ENCODE measurements at places on chromosomes 3 and 15. TPM values are rescaled to one million over a fixed set of nuclear protein-coding genes. Genes with fewer than 3 reads are reported as not detected.

DNA sequence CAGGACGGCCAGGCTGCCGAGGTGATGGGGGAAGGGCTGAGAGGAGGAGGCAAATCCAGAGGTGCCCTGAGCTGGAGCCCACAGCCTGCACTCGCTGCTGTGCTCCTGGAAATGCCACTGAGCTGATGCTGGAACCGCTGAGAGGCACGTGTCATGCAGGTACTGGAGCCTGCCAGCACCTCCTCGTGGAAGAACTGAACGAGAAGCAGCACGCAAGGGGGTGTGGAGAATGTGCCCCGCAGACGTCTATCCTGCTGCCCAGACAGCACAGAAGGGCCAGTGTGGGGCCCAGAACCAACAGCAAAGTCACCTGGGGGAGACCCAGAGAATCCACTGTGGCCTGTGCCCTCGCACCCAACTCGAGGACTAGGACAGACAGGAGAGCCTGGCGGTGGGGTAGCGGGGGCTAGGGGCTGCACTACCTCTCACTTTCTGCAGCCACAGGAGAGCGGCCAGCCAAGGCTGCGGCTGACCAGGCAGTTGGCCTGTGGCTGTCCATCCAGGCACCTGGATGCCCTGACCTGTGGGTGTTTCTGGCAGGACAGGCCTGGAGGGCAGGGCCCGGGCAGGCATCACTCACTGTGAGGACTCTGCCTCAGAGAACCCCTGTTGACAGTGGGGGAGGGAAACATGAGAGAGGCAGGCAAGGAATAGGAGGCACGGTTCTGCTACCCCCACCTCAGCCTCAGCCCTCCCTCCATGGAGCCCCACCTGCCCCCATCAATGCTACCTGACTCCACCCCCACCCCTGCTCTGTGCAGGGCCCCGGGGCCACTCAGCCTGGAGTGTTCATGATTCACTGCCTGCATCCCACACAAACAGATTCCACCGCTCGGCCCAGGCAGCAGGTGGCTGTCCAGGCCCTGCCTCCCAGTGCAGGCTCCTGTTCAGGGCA lies 213.1 kb downstream of the TBC1D2B start:
- H3K4me3 ChIP-seq = no peak overlapping the region
- peaks cover 1% of the 10 kb centered on the region for H3K27me3 ChIP-seq

DNA sequence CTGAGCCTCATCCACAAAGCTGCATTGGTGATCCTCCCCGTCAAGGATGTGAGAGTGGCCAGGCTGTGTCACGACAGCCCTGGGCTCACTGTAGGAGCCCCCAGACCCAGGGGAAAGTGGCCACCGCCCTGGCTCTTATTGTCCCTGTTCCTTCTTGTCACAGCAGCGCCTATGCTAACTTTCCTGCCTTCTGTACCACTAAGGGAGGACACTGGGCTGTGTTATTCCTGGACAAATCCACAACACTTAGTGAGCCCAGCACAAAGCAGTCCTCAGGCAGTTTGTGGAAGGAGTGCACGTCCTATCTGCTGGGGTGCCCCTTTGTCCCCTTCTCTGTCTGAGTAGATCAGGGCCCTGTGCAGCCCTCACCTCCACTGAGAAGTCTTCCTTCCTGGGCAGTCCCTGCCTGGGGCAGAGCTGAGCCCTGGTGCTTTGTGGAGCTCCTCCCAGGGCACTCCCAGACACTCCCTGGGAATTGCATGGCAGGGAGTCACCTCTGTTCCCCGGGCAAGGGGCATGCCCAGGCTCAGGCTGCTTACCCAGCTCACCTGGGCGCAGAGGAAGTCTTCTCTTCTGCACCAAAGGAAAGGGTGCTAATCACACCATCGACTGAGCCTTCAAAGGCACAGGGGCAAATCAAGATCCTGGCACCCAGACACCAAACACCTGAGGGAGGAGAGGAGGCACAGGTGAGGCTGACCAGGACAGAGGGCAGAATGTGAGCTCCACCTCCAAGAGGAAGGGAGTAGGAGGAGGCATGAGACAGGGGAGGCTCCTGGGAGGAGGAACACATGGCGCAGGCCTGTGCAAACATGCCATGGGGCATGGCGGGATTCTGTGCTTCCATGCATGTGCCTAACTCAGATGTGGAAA lies 138.7 kb downstream of the KLF13 start:
- DNase-seq = no peak
- no peaks in the 10 kb centered on the region for H3K27me3 ChIP-seq
- peaks cover 2% of the 10 kb centered on the region for H3K4me1 ChIP-seq
- H3K4me3 ChIP-seq = no peak overlapping the region
- H3K36me3 ChIP-seq = no peaks in the 10 kb centered on the region
- H3K27ac ChIP-seq = no peak overlapping the region

- H3K27ac ChIP-seq = no peak overlapping the region
- no peak overlapping the region for H3K4me3 ChIP-seq
- no peaks in the 10 kb centered on the region for H3K36me3 ChIP-seq
- H3K27me3 ChIP-seq = peaks cover 52% of the 10 kb centered on the region
- H3K4me1 ChIP-seq = peaks cover 7% of the 10 kb centered on the region
- DNase-seq = no peak
These were observed 3.1 kb upstream of the BNC1 start for GRCh38 chr15:83287541-83288027.

- H3K36me3 ChIP-seq = no peaks in the 10 kb centered on the region
- no peaks in the 10 kb centered on the region for H3K4me1 ChIP-seq
- DNase-seq = no peak
- H3K27me3 ChIP-seq = no peaks in the 10 kb centered on the region
- no peak overlapping the region for H3K27ac ChIP-seq
These were observed 1289.6 kb downstream of the NSUN3 start for GRCh38 chr3:95352471-95352870.

DNA sequence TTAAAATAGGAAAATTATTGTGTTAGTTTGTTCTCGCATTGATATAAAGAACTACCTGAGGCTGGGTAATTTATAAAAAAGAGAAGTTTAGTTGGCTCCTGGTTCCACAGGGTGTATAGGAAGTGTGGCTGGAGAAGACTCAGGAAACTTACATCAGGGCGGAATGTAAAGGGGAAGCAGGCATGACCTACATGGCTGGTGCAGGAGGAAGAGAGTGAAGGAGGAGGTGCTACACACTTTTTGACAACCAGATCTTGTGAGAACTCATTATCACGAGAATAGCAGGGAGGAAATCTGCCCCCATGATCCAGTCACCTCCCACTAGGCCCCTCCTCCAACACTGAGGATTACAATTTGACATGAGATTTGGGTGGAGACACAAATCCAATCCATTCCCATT lies 490.7 kb downstream of the RBMS3 start:
- DNase-seq = no peak
- peaks cover 12% of the 10 kb centered on the region for H3K27me3 ChIP-seq
- H3K4me1 ChIP-seq = no peaks in the 10 kb centered on the region
- H3K36me3 ChIP-seq = no peaks in the 10 kb centered on the region

GRCh38 chr15:55681631-55682030 lies 61.3 kb downstream of the PRTG start:
- H3K27ac ChIP-seq = no peak overlapping the region
- H3K27me3 ChIP-seq = peaks cover 2% of the 10 kb centered on the region
- H3K4me3 ChIP-seq = no peak overlapping the region
- no peaks in the 10 kb centered on the region for H3K36me3 ChIP-seq
- H3K4me1 ChIP-seq = peaks cover 2% of the 10 kb centered on the region

DNA sequence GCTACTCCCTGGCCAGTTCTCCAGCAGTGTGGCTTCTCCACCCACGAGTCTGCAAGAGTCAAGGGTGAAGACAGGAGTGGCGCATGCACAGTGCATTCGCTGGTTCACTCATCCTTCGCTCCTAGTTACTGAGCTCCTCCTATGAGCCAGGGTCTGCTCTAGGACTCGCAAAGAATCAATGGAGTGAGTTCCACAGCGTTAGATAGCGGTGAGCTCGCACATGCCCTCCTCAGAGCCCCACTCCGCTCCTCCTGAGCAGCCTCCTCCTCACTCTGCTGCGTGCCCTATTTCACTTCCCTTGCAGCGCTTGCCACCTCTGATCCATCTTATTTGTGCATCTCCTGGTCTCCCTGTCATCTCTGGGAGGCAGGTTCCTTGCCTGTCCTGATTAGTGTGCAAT lies 63.0 kb downstream of the NUP210 start:
- peaks cover 28% of the 10 kb centered on the region for H3K36me3 ChIP-seq
- no peak overlapping the region for H3K4me3 ChIP-seq
- H3K4me1 ChIP-seq = peaks cover 25% of the 10 kb centered on the region
- no peaks in the 10 kb centered on the region for H3K27me3 ChIP-seq

GRCh38 chr3:35789042-35789831 lies 149.9 kb downstream of the ARPP21 start:
- no peak overlapping the region for H3K27ac ChIP-seq
- DNase-seq = no peak
- H3K36me3 ChIP-seq = no peaks in the 10 kb centered on the region
- no peaks in the 10 kb centered on the region for H3K27me3 ChIP-seq

DNA sequence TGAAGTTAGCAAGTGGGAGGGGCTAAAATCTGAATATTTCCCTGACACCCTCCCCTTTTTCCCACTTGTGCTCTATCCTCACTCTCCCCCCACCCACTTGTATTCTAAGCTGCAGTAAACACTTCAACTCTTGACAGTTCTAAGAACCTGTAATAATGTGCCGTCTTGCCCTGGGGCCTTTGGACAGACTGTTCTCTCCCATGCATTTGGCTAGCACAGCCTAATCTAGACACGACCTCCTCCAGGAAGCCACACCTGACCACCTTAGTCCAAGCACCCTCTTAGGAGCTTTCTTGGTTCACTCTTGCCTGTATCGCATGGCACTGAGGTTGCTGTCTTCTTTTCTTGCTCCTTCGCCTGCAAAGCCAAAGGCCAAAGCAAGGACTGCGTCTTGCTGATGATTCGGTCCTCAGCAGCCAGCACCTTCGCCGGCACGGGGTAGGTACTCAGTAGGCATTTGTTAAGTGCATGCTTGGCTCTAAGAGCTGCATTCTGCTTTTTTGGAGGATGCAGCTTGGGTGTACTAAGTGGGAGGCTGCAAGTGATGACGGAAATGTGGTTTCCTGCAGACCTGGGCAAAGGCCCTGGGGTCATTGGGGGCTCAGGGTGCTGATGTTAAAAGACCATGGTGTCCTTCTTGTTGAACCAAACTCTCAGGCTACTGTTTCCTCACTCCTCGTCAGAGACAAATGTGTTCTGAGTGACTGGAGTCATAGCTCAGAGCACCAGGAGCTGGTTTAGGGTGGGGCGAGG lies 2.0 kb upstream of the ZNF710 start:
- DNase-seq = no peak
- peaks cover 20% of the 10 kb centered on the region for H3K4me1 ChIP-seq
- H3K27me3 ChIP-seq = peaks cover 12% of the 10 kb centered on the region
- H3K36me3 ChIP-seq = peaks cover 3% of the 10 kb centered on the region

- H3K4me3 ChIP-seq = no peak overlapping the region
- peaks cover 14% of the 10 kb centered on the region for H3K27me3 ChIP-seq
- H3K36me3 ChIP-seq = peaks cover 2% of the 10 kb centered on the region
- H3K4me1 ChIP-seq = peaks cover 1% of the 10 kb centered on the region
- H3K27ac ChIP-seq = no peak overlapping the region
These were observed 12.3 kb upstream of the KPNA4 start for GRCh38 chr3:160577556-160578195.

- DNase-seq = no peak
- H3K27ac ChIP-seq = no peak overlapping the region
- H3K4me3 ChIP-seq = no peak overlapping the region
- no peaks in the 10 kb centered on the region for H3K27me3 ChIP-seq
- no peaks in the 10 kb centered on the region for H3K4me1 ChIP-seq
- H3K36me3 ChIP-seq = no peaks in the 10 kb centered on the region
These were observed 665.2 kb downstream of the DIPK2A start for GRCh38 chr3:144636833-144637232.

- no peaks in the 10 kb centered on the region for H3K27me3 ChIP-seq
- H3K27ac ChIP-seq = no peak overlapping the region
- H3K4me3 ChIP-seq = no peak overlapping the region
These were observed 24.1 kb downstream of the PDE8A start for GRCh38 chr15:85005746-85006145.

DNA sequence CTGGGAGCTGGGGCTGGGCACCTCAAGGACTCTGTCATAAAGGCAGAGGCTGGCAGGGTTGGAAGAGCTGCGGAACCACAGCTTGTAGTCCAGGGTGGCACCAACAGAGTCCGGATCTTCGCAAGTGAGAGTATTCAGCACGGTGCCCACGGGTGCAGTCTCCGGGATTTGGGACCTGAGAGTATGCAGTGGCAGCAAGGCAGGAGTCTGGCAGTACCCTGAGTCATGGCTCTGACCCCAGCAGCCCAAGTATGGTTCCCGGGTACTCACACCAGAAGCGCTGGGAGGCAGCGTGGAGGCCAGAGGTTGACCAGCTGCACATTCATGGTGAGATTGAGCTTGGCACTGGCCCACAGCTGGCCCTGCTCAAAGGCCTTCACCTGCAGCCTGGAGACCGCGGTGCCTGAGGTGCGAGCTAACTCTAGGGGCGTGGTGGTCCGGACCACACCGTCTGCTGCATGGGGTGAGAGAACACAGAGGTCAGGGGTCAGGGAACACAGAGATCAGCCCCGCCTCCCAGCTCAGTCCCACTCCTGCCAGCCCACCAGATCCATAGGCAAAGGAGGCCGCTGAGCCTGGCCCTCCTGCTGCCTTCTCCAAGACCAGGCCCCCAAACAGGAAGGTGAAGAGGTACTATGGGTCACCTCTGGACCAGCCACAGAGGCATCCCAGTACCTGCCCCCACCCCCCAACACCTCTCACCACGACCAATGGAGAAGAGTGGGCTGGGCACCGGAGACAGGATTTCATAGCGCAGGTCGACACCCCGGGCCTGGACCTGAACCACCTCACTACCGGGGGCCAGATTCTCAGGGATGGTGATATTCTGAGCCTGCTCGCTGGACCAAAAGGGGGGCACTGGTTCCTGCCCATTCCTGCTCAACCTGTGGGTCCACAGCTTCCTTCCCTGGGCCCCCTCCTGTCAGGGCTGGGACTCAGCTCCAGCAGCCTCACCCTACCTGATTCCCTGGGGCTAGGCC lies 4.5 kb downstream of the CDHR4 start:
- no peaks in the 10 kb centered on the region for H3K36me3 ChIP-seq
- no peak overlapping the region for H3K27ac ChIP-seq
- peaks cover 12% of the 10 kb centered on the region for H3K27me3 ChIP-seq
- H3K4me1 ChIP-seq = peaks cover 1% of the 10 kb centered on the region

DNA sequence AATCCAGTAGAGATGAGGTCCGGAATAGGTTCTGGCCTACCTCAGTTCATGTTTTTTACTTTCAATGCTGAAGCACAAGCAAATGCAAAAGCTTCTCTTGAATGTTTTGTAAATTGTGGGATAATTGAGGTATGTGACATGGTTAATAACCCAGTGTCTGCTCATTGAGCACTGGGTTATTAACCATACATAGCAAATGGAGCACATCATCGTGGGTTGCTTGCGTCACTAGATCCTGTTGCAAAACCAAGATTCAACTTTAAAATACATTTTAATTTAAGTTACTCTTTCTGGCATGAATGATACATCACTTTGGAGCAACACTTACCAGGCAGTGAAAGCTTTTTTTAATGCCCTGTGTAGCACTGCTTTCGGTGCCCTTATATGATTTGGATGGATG lies 165.6 kb downstream of the IGF1R start:
- DNase-seq = no peak
- H3K27ac ChIP-seq = no peak overlapping the region
- peaks cover 5% of the 10 kb centered on the region for H3K36me3 ChIP-seq
- H3K4me1 ChIP-seq = no peaks in the 10 kb centered on the region

- peaks cover 19% of the 10 kb centered on the region for H3K4me1 ChIP-seq
- no peaks in the 10 kb centered on the region for H3K36me3 ChIP-seq
- DNase-seq = no peak
- H3K27ac ChIP-seq = no peak overlapping the region
- H3K27me3 ChIP-seq = peaks cover 51% of the 10 kb centered on the region
These were observed 63.6 kb downstream of the SMAD6 start for GRCh38 chr15:66765478-66766281.

- DNase-seq = no peak
- peaks cover 50% of the 10 kb centered on the region for H3K4me1 ChIP-seq
These were observed 23.1 kb downstream of the BHLHE40 start for GRCh38 chr3:5002174-5002870.

The C3orf38 gene
- total RNA-seq = 33.2 TPM

The PGBD4 gene
- total RNA-seq = 4.5 TPM

The STIMATE gene
- 38.5 TPM for total RNA-seq

The CLCN2 gene
- total RNA-seq = 6.8 TPM

The SLC22A14 gene
- total RNA-seq = 0.22 TPM

The PIF1 gene
- 45.8 TPM for total RNA-seq

All from activated naive CD8-positive, alpha-beta T cell treated with anti-CD3 and anti-CD28 coated beads, Interleukin-2, amount 10 ng/mL, durations not matched to agents 7 days and 5 days (primary cell).